ENCODE measurements at places on chromosomes 6 and 20.

DNA sequence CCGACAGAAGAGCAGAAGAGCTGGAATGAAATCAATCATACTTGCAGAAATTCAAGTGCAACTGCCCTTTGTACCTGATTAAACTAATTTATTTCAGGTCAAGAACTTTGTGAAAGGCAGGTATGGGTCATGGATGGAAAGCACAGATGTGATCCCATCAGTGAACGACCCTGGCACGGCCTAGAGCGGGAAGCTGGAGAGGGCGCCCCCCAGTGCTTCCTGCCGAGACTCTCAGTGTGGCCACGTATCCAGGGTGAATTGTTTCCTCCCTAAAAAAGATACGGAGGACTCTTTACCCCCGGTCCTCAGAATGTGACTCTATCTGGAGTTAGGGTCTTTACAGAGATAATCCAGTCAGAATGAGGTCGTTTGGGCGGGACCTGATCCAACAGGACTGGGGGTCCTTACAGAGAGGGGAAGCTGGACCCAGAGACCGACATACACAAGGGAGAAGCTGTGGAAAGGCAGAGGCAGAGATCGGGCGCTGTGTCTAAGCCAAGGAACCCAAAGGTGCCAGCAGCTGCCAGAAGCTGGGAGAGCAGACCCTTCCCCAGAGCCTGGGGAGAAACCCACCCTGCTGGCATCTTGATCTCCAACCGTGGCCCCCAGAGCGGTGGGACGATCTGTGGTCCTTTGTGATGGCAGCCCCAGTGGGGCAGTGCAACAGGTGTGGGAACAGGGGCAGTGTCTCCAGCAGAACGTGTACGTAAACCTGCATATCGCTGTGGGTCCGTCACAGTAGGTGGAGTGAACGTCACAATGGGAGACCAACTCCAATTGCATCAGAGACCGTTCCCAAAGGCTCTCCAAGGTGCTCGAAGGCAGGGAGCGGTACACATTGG, 91.9 kb downstream of the TAF4 start:
- no peak for DNase-seq

- peak; percentile 54 for DNase-seq
Observed at GRCh38 chr6:47135772-47136171, 93.6 kb upstream of the ADGRF1 start.

- DNase-seq, result no peak
Observed at GRCh38 chr6:121482004-121482693, 46.7 kb downstream of the GJA1 start.

- no peak for DNase-seq
Observed at GRCh38 chr20:45114465-45115385, at the start of gene WFDC5. Gene WFDC5 (minus strand): TSS chr20:45115174. CDS start chr20:45115083, 91 bp downstream.

- DNase-seq, result no peak
Observed at GRCh38 chr6:168109171-168109570, 30.2 kb upstream of the FRMD1 start.
